Hematopoietic multipotent progenitor cell treated with erythropoietin and hydrocortisone succinate and interleukin-3 and kit ligand, for 6 days (in vitro differentiated cells): ENCODE measurements at places on chromosomes 5 and 9.

DNA sequence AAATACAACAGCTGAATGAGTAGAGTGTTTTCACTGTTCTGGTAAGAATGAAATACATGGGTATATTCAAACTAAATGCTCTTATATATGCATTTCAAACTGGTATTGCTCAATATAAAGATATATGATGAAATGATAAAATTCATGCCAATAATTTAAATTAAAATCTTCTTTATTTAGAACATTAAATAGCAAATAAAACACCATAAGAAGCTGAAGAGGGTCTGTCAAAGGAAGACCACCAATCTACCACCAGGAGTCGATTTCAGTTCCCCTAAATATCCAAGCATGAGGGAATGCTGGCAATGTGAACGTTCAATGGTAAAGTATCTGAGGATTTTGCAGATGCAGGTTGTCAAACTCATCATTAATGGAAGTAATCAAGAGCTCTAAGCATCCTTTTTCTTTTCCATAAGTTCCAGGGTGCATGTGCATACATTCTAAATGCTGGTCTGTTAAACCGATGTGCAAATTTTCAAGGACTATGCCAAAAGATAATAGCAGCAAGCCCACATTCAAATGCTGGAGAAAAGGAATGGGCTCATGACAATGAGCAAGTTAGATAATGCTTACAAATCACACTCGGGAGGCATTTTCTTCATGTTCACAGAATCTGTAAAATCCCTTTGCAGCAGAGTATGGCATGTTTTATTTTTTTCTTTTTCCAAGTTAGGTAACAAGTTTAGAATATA is 118.8 kb upstream of the MTAP start:
- no peak for DNase-seq

- no peak for DNase-seq
Measured at GRCh38 chr9:131122158-131122557, 3.2 kb upstream of the NUP214 start.

DNA sequence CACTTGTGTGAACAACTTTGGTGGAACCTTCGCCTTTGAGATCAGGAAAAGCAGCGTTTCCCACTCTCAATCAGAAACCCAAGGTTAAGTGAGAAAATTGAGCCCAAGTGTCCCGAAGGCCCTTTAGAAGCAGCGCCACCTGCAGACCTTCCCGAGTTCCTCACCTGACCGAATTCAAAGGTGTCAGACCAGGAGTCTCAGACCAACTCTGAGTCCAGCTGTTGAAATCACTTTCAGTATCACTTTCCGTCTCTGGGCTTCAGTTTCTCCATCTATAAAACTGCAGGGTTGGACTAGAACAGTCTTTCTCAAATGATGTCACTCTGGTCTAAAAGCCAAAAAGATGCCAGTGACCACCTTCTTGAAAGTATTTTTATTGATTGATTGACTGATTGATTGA is 31.7 kb upstream of the GRHPR start:
- DNase-seq, result peak; percentile 60

- no peak for DNase-seq
Measured at GRCh38 chr5:142175461-142176142, 67.0 kb downstream of the NDFIP1 start.
